Coronary artery (tissue), 2 donors: ENCODE measurements at places on chromosomes 7 and 10.

DNA sequence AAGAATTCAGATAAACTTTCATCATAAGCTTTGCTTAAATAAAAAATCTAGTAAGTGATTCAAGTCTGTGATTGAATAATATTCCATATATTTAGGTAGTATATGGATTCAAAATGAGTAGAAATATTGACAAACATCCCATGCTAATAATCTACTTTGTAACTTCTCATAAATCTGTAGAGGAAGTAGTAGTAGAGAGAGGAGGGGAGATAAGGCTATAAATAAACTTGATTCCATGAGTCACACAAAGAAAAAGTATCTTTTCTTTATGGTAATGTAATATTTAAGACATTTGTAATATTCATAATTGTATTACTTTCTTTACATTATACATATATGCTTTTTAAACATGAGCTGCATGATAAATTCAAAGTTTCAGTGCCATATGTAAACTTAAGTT lies 25.6 kb upstream of the CD36 start:
- no peak for DNase-seq

GRCh38 chr10:119365773-119366599 lies 158.6 kb downstream of the GRK5 start:
- no peak for DNase-seq

DNA sequence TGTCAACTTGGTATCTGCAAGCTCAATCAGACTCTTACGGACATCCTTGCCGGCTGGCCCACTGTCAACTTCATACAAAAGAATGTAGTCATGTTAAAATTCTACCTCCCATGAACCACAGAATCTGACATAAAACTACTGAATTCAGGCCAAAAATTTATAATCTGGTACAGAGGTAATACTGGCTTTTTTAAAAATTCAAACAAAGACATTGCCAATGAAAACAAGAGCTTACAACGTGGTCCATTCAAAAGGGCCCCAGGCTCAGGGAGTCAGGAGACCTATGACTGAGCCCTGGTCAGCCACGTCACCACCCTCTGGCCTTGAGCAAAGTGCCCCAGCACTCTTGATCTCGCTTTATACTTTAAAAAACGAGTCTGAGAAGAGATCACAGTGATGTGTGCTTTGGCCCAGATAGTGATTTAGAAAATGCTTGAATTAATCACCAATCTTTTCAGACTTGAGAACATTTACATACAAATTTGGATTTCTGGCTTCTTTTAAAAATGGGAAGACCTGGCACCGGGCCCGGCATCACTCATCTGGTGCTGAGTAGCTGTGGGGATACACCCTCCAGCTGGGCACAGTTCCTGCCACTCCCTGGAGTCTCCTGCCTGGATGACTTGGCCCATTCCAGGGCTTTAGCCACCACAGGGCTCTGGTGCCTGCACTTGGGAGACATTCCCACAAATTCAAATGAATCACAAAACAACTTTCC lies 94.1 kb downstream of the PIP4K2A start:
- peak; percentile 87 for DNase-seq

- DNase-seq = no peak
These were observed 215.6 kb downstream of the CCSER2 start for GRCh38 chr10:84543948-84544347.

- no peak for DNase-seq
These were observed 127.2 kb downstream of the ARL5B start for GRCh38 chr10:18786478-18786877.

- DNase-seq = peak; percentile 70
These were observed 4.2 kb upstream of the ACSL5 start for GRCh38 chr10:112369495-112370423.

DNA sequence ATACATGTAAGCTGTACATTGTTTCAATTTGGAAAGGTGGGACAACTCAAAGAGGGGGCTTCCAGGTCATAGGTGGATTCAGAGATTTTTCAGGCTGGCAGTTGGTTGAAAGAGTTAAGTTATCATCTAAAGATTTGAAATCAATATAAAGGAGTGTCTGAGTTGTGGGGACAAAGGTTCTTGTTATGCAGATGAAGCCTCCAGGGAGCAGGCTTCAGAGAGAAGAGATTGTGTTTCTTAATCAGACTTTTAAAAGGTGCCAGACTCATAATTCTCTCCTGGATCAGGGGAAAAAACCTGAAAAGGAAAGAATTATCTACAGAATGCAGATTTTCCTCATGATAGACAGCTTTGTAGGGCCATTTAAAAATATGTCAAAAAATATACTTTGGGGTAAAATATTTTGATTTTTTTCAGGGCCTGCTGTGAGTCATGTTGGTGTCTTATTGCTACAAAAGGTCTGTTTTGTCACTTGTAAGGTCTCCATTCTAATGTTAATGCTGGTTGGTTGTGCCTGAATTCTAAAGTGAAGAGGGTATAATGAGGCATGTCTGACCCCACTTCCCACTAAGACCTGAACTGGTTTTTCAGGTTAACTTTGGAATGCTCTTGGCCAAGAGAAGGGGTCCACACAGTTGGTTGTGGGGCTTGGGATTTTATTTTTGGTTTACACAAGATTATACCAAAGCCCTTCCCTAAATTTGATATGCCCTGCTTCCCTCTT lies 52.7 kb upstream of the PRSS1 start:
- DNase-seq = no peak

GRCh38 chr10:35822316-35822715 lies 180.2 kb upstream of the FZD8 start:
- DNase-seq = peak; percentile 95

GRCh38 chr7:78642751-78643150 lies 810.7 kb downstream of the MAGI2 start:
- DNase-seq = no peak

GRCh38 chr10:124076148-124076733 lies 17.2 kb downstream of the CHST15 start:
- DNase-seq = no peak

GRCh38 chr10:18071591-18071990 lies 68.6 kb upstream of the CACNB2 start:
- DNase-seq = no peak

DNA sequence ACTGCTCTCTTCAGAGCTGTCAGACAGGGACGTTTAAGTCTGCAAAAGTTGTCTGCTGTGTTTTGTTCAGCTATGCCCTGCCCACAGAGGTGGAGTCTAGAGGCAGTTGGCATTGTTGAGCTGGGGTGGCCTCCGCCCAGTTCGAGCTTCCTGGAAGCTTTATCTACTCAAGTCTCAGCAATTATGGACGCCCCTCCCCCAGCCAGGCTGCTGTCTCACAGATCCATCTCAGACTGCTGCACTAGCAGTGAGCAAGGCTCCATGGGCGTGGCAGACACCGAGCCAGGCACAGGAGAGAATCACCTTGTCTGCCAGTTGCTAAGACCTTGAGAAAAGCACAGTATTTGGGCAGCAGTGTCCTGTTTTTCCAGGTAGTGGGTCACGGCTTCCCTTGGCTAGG lies 98.1 kb downstream of the SDHAF3 start:
- DNase-seq = no peak

DNA sequence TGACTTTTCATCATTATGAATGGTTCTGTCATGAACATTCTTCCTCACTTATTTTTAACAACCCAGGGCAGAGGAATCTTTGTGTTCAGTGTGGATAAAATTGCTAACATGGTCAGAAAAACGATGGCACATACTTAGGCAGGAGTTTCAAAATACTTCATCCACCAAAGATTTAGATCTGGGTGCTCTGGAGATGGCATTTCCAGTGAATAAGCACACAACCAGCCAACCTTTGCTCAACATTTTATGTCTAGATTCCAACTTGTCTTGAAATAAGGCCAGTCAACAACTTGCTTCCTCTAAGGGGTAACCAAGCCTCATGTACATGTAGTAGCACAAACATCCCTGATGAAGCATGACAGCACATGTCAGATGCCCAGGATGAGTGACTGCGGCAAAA lies 33.4 kb upstream of the ADRB1 start:
- no peak for DNase-seq

DNA sequence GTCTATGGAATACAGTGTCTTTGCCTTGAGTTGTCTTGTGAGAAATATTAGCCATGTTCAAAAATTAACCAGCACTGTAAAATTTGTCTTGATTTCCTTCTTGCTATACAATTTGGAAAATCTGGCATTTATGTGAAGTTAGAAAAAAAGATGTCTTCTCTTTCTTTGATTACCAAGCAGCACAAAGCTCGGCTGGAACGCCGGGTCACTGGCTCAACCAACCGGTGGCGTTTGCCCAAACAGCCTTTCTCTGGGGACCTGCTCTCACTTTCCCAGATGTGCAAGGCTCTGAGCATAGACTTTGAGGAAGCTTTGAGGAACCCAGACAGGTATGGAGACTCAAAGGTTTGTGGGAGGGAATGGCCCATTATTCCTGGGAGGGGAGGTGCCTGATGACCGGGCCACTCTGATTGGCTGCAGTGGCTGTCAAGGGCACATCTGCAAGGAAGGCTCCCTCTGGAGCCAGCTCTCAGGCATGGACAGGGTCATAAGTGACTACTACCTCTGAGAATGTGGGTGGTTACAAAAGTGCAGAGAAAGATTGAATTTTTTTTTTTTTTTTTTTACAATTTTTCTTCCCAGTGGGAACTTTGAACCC lies 5.6 kb downstream of the BTBD16 start:
- peak; percentile 57 for DNase-seq

GRCh38 chr7:43535031-43535451 lies 47.9 kb upstream of the STK17A start:
- DNase-seq = no peak
